Fibroblast of lung (primary cell): ENCODE measurements at places on chromosomes 5 and 9. TPM values are rescaled to one million over a fixed set of nuclear protein-coding genes. Genes with fewer than 3 reads are reported as not detected.
A peak's percentile ranks its signal among the peaks of the same experiment; 100 is the strongest.

DNA sequence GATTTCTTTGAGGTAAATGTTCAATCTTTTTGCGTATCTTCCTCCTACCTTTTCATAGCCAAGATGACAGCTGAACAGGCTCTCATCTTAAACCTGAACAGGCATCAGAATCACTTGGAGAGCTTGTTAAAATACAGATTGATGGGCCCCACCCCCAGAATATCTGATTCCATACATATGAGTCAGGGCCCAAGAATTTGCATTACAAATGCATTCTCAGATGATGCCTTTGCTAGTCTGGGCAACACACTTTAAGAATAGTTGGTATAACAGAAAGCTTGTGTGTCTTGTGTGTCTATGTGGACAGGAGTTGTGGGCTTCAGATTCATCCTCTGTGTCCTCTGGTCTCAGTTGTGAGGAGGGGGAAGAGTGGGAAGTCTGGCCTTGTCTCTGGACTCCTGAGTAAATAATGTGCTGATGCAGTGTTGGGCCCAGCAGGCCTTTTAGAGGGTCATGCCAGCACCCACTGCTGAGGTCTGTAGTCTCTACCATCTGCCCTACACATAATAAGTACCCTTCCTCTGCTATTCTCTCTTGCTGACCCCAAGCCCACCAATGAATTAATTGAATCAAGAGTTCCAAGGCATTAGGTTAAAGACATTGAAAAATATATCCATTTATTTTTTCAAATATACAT, 43.1 kb downstream of the PTCD2 start:
- peaks cover 13% of the 10 kb centered on the region for H3K4me1 ChIP-seq
- peak; percentile 77 for DNase-seq
- H3K27ac ChIP-seq: peak overlapping the region; percentile 83
- H3K27me3 ChIP-seq: no peaks in the 10 kb centered on the region

GRCh38 chr9:79670269-79670961, 98.7 kb downstream of the TLE4 start:
- DNase-seq: no peak
- H3K4me3 ChIP-seq: no peak overlapping the region
- H3K27ac ChIP-seq: no peak overlapping the region
- H3K4me1 ChIP-seq: no peaks in the 10 kb centered on the region
- H3K27me3 ChIP-seq: no peaks in the 10 kb centered on the region

- peak within 1 kb of the TSS; percentile 69 for H3K27ac ChIP-seq
- no peaks in the 10 kb centered on the region for H3K36me3 ChIP-seq
- DNase-seq: peak; percentile 88
- no peaks in the 10 kb centered on the region for H3K27me3 ChIP-seq
Measured at GRCh38 chr9:5450359-5451091, at the start of gene CD274. CD274 (plus strand) TSS chr9:5450542; CDS start chr9:5456114, 5,572 bp downstream.

DNA sequence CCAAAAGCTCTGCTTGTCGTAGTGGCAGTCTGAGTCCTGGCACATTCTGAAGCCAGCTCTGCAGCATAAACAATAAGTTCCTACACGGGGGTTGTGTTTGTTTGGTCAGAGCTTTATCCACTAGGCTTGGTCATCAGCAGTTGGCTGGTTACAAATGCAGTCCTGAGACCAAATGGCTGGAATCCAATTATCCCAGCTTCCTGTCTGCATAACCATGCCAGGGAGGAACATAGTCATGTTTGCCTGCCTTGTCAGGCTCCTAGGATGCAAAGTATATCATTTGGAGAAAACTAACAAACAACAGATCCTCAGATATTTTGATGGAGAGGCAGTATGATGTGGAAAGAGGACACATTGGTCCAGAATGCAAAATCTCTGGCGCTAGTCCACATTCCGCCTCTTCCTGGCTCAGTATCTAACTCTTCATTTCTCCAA, 85.8 kb downstream of the FBXO38 start:
- no peaks in the 10 kb centered on the region for H3K4me1 ChIP-seq
- H3K4me3 ChIP-seq: no peak overlapping the region
- DNase-seq: peak; percentile 89
- H3K36me3 ChIP-seq: no peaks in the 10 kb centered on the region

GRCh38 chr5:61347080-61347479, 15.0 kb downstream of the ZSWIM6 start:
- H3K36me3 ChIP-seq: no peaks in the 10 kb centered on the region
- H3K27me3 ChIP-seq: no peaks in the 10 kb centered on the region
- DNase-seq: no peak
- H3K4me3 ChIP-seq: no peak overlapping the region
- H3K4me1 ChIP-seq: peaks cover 5% of the 10 kb centered on the region

- no peak for DNase-seq
- H3K4me1 ChIP-seq: peaks cover 6% of the 10 kb centered on the region
- H3K4me3 ChIP-seq: no peak overlapping the region
- no peaks in the 10 kb centered on the region for H3K36me3 ChIP-seq
- H3K27ac ChIP-seq: no peak overlapping the region
Measured at GRCh38 chr9:126989847-126990842, 75.6 kb downstream of the RALGPS1 start.

DNA sequence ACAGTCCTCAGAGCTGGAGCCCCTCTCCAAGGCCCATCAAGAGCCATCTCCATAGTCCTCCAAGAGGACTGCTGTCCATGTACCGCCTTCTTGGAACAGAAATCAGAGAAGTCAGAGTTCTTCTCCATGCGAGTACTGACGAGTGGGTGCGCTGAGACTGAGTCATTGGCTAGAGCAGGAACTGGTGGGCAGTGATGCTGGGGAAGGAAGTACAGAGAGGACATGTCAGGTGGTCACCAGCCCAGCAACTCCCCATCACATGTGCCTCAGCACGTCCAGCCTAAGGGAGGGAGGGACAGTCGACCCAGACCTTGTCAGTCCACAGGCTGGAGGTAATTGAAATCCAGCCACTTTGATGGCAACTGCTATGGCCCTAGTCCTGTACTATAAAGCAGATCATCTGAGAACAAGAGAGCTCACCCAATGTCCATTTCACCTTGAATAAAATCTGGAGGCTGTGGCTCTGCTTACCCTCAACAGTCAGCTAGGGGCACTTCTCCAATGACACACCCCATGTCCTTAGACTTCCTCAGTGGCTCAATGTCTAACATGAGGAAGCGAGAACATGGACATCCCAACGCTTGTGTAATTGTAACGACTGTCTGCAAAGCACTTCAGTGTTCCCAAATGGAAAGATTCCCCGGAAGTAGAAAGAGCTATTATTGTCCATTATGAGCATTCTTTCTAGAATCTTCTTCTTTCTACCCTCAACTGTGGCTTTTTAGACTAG, 15.0 kb upstream of the FBP1 start:
- H3K27me3 ChIP-seq: peaks cover 12% of the 10 kb centered on the region
- H3K4me1 ChIP-seq: no peaks in the 10 kb centered on the region
- no peak for DNase-seq
- H3K27ac ChIP-seq: no peak overlapping the region
- no peak overlapping the region for H3K4me3 ChIP-seq

- no peaks in the 10 kb centered on the region for H3K4me1 ChIP-seq
- no peaks in the 10 kb centered on the region for H3K27me3 ChIP-seq
- no peak overlapping the region for H3K4me3 ChIP-seq
- DNase-seq: no peak
- no peak overlapping the region for H3K27ac ChIP-seq
Measured at GRCh38 chr5:1268666-1269065, 26.2 kb downstream of the TERT start.

- no peaks in the 10 kb centered on the region for H3K4me1 ChIP-seq
- no peak overlapping the region for H3K4me3 ChIP-seq
- H3K27ac ChIP-seq: no peak overlapping the region
- no peak for DNase-seq
- H3K27me3 ChIP-seq: no peaks in the 10 kb centered on the region
Measured at GRCh38 chr9:7859701-7860334, 60.2 kb upstream of the DMAC1 start.

DNA sequence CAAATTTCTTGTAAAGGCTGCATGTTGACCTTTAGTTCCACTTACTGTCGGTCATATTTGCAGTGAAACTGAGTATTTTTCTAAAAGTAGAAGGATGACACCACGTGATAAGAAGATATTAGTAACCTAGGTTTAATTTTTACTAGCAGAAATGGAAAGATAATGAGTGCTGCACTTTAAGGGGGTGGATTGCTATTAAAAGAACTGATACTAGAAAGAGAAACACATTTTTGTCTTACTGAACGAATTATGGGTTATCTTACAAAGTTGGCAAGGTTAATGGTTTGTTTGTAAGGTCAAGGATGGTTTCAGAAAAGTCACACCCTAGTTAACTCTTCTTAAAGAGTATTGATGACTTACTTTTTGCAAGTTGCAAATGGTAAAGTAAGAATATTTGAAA, 2.4 kb downstream of the MACIR start:
- no peak overlapping the region for H3K4me3 ChIP-seq
- H3K27ac ChIP-seq: no peak overlapping the region
- no peaks in the 10 kb centered on the region for H3K36me3 ChIP-seq
- no peaks in the 10 kb centered on the region for H3K27me3 ChIP-seq

DNA sequence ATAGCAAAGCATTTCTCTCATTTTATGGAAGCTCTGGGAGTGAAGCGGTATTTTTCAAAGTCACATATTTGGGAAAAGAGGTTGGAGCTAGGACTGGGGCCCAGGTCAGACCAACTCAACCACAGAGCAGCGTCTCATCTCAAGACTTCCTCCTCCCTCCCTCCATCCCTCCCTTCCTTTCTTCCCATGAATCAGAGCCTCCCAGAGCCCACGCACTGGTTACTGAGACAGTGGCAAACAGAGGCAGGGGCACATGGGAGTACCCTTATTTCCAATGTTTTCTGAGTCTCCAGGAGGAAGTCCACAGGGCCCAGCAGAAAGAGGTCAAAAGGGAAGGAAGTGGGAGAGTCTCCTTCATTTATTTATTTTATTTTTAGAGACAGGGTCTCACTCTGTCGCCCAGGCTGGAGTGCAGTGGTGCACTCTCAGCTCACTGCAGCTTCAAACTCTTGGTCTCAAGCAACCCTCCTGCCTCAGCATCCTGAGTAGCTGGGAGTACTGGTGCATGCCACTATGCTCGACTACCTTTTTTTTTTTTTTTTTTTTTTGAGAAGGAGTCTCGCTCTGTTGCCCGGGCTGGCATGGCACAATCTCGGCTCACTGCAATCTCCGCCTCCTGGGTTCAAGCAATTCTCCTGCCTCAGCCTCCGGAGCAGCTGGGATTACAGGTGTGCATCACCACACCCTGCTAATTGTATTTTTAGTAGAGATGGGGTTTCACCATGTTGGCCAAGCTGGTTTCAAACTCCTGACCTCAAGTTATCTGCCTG, 52.5 kb upstream of the CDKN2AIPNL start:
- peak; percentile 60 for DNase-seq
- peaks cover 2% of the 10 kb centered on the region for H3K4me1 ChIP-seq
- no peak overlapping the region for H3K27ac ChIP-seq
- H3K36me3 ChIP-seq: no peaks in the 10 kb centered on the region
- H3K4me3 ChIP-seq: no peak overlapping the region
- no peaks in the 10 kb centered on the region for H3K27me3 ChIP-seq

DNA sequence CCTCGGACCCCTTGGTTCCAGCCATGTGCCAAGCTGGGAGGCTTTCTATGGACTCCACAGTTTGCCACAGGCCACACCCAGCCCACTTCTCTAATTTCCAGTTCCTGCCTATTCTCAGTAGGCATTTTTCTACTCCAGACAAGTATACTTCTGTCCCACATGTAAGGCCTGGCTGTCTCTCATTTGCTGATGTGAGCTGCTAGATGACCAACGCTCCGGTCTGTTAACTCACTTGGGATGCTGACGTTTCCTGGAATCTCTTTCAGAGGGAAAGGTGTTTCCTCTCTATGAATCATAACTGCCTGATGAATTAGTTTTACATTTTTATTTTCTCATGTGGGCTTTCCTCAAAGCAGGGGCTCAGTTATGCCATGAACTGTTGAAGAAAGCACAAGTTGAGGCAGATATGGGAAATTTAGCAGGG, 36.3 kb downstream of the ERGIC1 start:
- no peaks in the 10 kb centered on the region for H3K27me3 ChIP-seq
- H3K4me3 ChIP-seq: no peak overlapping the region
- peak; percentile 85 for DNase-seq
- H3K27ac ChIP-seq: peak overlapping the region; percentile 94

GRCh38 chr5:36502608-36503007, 103.8 kb upstream of the SLC1A3 start:
- peak; percentile 98 for DNase-seq
- no peak overlapping the region for H3K27ac ChIP-seq
- H3K36me3 ChIP-seq: no peaks in the 10 kb centered on the region
- no peaks in the 10 kb centered on the region for H3K27me3 ChIP-seq
- H3K4me1 ChIP-seq: no peaks in the 10 kb centered on the region
- no peak overlapping the region for H3K4me3 ChIP-seq

DNA sequence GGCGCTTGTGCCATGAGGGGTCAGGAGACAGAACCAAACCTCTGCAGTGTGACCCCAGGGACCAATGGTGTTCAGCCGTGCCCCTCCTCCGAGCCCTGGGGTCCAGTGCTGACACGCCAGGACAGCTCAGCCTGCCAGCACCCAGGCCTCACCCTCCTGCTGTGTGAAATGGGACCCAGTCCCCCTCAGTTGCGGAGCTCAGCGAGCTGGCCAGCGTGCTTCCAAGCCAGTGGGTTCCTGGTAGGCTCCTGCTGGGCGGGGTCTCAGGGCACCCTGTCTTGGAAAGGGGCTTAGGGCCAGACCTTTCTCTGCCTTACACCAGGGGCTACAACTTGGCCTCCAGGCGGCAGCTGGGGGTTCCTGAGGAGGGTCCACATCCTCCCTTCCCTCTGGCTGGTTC, 4.4 kb downstream of the RNF44 start:
- no peaks in the 10 kb centered on the region for H3K27me3 ChIP-seq
- H3K27ac ChIP-seq: no peak overlapping the region
- peaks cover 18% of the 10 kb centered on the region for H3K4me1 ChIP-seq
- H3K4me3 ChIP-seq: no peak overlapping the region
- DNase-seq: no peak
- peaks cover 9% of the 10 kb centered on the region for H3K36me3 ChIP-seq

- H3K27ac ChIP-seq: no peak overlapping the region
- H3K4me1 ChIP-seq: peaks cover 10% of the 10 kb centered on the region
- DNase-seq: no peak
Measured at GRCh38 chr9:134399435-134400056, 73.3 kb downstream of the RXRA start.

DNA sequence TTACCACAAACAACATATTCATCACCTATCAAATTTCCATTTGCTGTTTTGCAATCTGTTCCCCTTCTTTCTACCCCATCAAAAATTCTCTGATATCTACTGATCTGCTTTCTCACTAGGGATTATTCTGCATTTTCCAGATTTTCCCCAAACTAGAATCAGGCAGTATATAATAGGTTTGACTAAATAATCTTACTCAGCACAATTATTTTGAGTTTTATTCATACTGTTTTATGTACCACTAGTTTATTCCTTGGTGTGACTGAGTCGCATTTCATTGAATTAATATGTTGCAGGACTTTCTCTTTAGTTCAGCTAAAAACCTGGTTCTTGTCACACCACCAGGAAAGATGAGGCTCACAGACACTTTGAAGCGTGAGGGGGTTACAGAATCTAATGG, 131.4 kb downstream of the CYLC2 start:
- no peaks in the 10 kb centered on the region for H3K4me1 ChIP-seq
- DNase-seq: no peak
- no peak overlapping the region for H3K27ac ChIP-seq
- no peaks in the 10 kb centered on the region for H3K36me3 ChIP-seq

- no peaks in the 10 kb centered on the region for H3K27me3 ChIP-seq
- H3K4me3 ChIP-seq: no peak overlapping the region
- no peak for DNase-seq
- no peak overlapping the region for H3K27ac ChIP-seq
Measured at GRCh38 chr5:158419186-158419585, 560.2 kb upstream of the CLINT1 start.

- H3K4me3 ChIP-seq: no peak overlapping the region
- no peaks in the 10 kb centered on the region for H3K4me1 ChIP-seq
- no peak overlapping the region for H3K27ac ChIP-seq
- H3K36me3 ChIP-seq: peaks cover 2% of the 10 kb centered on the region
Measured at GRCh38 chr5:109852371-109853155, 162.8 kb downstream of the MAN2A1 start.

SEMA5A gene
- total RNA-seq: 17.7 and 30.6 TPM in 2 replicates

FOXD4L6 gene
- not detected in 2 replicates for total RNA-seq

SELENOP gene
- total RNA-seq: 677 and 809 TPM in 2 replicates

SERINC5 gene
- total RNA-seq: 10.9 and 11.3 TPM in 2 replicates
